ENCODE measurements at places on chromosomes 4 and X. TPM values are rescaled to one million over a fixed set of nuclear protein-coding genes. Genes with fewer than 3 reads are reported as not detected.

- no peak for DNase-seq
Measured at GRCh38 chr4:88041626-88042025, 34.2 kb downstream of the PKD2 start.

GRCh38 chr4:146511381-146511780, 10.4 kb downstream of the SLC10A7 start:
- no peak for DNase-seq

- no peak for DNase-seq
Measured at GRCh38 chr4:96228463-96228862, 388.6 kb downstream of the PDHA2 start.

- no peak for DNase-seq
Measured at GRCh38 chr4:96767815-96768480, 928.1 kb downstream of the PDHA2 start.

The PCDH19 gene
- total RNA-seq, result 0.67 TPM

The GUF1 gene
- total RNA-seq, result 18.7 TPM

All from gastrocnemius medialis (tissue), 4 donors.